ENCODE measurements at places on chromosomes 16 and 17.
A peak's percentile ranks its signal among the peaks of the same experiment; 100 is the strongest.

GRCh38 chr17:39863918-39864746, at the start of gene IKZF3:
TSS of gene IKZF3 (minus strand) at chr17:39864312. CDS start at chr17:39864126, 186 bp downstream.
- peak; percentile 91 for DNase-seq

GRCh38 chr16:84243732-84244131, 3.9 kb upstream of the KCNG4 start:
- no peak for DNase-seq

GRCh38 chr16:52499060-52499440, 47.9 kb downstream of the TOX3 start:
- no peak for DNase-seq

DNA sequence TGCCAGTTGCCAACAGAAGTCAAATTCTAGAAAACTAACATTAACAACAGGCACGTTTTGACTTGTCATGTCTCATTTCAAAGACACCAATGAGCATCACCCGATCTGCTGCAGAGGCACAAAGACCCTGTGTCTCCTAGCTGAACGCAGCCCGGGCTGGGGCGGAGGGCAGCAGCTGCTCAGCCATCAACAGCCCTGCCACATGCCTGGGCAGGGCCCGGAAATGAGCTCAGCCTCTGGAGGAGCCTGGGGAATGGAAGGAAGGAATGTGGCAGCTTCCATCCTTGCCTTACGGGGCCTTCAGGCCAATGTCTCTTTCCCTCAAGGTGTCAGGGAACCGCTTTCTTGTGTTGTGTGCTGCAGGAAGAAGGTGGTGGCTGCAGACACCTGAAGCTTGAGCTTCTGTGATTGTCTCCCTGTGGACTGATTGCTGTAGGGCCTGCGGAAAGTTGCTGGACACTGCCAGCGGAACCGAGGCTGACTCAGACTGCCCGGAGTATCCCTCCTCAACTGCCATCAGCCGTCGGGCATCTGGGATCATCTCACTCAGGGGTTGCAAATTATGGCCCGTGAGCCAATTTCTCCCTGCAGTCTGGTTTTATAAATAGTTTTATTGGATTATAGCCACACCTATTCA, 7.3 kb downstream of the CDH13 start:
- DNase-seq, result no peak

- no peak for DNase-seq
Measured at GRCh38 chr17:19537111-19537510, 3.5 kb downstream of the SLC47A1 start.

- DNase-seq, result no peak
Measured at GRCh38 chr17:37368577-37368976, 7.2 kb upstream of the C17orf78 start.

DNA sequence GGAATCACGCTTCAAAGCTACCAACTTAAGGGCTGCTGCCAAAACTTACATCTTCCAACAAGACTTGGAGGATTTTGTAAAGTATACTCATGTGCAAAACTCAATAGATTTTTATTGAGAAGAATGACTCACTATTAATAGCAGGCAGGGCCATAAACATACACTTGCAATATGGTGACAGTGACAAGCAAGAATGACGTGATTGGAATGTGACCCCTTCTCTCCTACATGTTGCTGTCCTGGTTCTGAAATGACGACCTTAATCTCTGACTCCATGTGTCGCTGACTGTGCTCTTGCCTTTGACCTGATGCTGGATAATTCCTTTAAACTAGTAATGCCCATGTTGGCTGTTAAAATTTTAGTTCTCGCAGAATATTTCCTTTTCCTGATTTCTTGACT, 174.5 kb downstream of the PARN start:
- no peak for DNase-seq

GRCh38 chr16:3383045-3383448, 17.8 kb downstream of the ZSCAN32 start:
- DNase-seq, result peak; percentile 1

- DNase-seq, result peak; percentile 34
Measured at GRCh38 chr16:46658925-46659324, 30.1 kb downstream of the VPS35 start.

DNA sequence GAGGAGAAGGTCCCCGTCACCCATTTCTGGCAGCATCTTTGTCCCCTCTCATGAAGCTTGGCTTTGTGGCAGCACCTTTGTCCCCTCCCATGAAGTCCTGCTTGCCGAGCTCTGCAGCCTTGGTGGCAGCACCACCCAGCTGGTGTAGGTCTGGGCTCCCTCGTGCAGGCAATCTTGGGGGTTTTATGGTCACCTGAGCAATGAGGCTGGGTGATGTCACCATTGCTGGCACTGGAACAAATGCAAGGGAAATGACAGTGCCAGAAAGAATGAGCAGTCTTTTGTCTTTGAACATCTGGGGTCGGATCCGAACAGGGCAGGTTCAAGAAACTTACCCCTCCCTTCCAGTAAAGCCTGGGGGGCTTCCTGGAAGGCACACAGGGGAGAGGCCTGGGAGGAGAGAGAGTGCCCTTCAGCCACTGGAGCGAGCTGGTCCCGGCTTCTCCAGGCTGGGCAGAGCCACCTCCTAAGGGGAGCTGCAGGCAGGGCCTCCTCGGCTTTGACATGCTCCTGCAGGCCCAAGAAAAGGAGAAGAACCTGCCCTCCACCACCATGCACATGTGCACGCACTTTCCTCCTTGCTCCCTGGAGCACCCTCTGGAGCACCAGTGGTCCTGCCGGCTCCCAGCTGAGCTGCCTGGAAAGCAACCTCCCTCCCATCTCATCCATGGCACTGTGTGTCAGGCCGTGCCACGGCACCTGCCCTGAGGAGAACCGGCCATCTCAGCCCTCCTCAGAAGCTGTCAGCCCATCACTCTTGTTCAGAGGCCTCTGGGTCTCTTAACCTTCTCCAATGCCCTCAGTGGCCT, 16.0 kb downstream of the BTBD17 start:
- no peak for DNase-seq

GRCh38 chr17:81682565-81683207, 911 bp downstream of the ARL16 start:
- DNase-seq, result no peak

- no peak for DNase-seq
Measured at GRCh38 chr17:77434136-77435114, 293.7 kb downstream of the SEC14L1 start.

- no peak for DNase-seq
Measured at GRCh38 chr17:7466639-7467341, 12.6 kb downstream of the ZBTB4 start.

- no peak for DNase-seq
Measured at GRCh38 chr17:68087851-68088250, 52.3 kb downstream of the KPNA2 start.

- no peak for DNase-seq
Measured at GRCh38 chr16:23827057-23827456, 8.7 kb upstream of the PRKCB start.

- no peak for DNase-seq
Measured at GRCh38 chr17:63916566-63917185, 2.0 kb downstream of the GH1 start.

DNA sequence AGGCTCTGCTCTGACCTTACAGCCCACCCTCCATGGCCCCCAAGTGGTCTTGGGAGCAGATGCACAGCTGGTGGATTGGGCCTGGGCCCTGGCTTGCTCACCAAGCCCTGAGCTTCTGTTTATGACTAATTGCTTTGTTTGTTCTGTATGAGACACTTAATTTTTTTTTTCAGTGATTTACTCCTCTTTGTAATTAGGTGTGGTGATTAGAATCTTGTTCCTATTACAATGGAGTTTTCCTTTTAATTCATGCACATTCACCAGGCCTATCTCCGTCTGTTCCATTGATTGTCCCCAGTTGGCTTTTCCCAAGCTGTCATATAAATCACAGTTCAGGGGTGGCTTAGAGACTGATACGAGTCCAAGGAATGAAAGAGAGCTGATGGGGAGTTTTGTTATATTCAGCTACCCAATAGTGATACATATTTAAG, 242.3 kb downstream of the CCDC182 start:
- DNase-seq, result no peak

GRCh38 chr17:14429084-14429483, 128.2 kb downstream of the HS3ST3B1 start:
- no peak for DNase-seq

DNA sequence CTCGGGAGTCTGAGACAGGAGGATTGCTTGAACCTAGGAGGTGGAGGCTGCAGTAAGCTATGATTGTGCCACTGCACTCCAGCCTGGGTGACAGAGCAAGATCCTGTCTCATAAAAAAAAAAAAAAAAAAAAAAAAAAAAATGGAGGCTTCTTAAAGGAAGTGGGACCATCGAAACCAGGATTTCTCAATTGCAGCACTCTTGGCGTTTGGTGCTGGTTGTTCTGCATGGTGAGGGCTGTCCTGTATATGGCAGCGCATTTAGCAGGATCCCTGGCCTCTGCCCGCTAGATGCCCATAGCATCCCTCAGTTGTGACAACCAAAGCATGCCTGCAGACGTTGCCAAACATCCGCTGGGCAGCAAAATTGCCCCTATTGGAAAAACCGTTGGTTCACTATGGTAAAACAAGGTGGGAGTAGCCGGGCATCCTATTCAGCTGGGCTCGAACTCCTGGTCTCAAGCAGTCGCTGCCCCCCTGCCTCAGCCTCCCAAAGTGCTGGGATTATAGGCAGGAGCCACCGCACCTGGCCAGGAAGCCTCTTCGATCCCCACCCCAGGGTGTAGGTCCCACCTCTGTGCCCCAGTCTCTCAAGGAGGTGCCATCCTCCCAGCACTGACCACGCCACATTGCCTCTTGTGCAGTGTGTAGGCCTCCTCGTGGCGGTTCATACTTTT, 6.5 kb upstream of the NPIPB7 start:
- no peak for DNase-seq

- no peak for DNase-seq
Measured at GRCh38 chr17:64260886-64261285, 2.2 kb downstream of the TEX2 start.

DNA sequence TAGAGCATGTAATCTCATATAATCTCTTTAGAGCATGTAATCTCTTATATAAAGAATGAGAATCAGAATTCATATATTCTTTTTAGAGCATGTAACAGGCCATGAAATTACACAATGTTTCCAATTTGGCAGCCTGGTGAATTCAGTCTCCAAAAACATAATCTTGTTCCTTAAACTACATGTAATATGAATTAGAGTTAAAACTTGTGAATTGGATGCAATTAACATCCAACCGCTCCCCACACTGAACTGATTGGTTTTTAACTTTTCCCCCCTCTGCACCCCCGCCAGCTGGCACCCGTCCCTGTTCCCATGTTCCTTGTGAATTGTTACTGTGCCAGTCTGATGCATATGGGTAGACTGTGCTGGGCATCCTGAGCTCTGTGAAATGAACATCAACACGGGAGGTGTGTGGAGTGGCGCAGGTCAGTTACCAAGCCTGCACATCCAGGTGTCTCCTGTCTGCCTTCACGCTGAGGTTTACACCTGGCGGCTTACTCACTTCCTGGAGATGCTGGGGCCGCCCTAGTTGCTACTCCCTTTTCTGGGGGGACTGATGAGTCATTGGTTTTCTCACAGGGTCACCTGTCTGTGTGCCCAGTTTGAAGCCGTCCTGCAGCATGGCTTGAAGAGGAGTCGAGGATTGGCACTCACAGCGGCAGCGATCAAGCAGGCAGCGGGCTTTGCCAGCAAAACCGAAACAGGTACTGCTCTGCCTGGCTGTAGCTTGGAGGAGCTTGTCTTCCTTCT, 50.4 kb downstream of the SNX29 start:
- DNase-seq, result no peak

GRCh38 chr17:2510559-2510958, 1.1 kb downstream of the METTL16 start:
- DNase-seq, result no peak

DNA sequence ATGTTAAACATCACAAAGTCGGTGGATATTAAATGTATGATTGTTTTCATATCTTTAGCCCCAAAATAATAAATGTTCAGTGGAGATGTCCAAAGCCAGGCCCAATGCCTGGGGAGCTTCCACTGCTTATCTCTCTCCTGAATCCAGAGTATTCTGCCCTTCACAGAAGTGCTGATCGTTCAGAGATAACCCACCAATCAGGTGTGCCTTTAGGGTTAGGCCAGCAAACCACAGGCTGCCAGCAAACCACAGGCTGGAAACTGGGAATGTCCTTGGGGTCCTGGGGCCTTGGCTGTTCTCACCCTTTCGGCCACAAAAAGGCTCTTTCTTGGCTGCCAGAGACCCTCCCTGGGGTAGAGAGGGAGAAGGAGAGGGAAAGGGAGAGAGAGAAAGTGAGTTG, 33.9 kb downstream of the NXN start:
- no peak for DNase-seq

GRCh38 chr17:4701116-4701515, 2.8 kb downstream of the PELP1 start:
- DNase-seq, result no peak

DNA sequence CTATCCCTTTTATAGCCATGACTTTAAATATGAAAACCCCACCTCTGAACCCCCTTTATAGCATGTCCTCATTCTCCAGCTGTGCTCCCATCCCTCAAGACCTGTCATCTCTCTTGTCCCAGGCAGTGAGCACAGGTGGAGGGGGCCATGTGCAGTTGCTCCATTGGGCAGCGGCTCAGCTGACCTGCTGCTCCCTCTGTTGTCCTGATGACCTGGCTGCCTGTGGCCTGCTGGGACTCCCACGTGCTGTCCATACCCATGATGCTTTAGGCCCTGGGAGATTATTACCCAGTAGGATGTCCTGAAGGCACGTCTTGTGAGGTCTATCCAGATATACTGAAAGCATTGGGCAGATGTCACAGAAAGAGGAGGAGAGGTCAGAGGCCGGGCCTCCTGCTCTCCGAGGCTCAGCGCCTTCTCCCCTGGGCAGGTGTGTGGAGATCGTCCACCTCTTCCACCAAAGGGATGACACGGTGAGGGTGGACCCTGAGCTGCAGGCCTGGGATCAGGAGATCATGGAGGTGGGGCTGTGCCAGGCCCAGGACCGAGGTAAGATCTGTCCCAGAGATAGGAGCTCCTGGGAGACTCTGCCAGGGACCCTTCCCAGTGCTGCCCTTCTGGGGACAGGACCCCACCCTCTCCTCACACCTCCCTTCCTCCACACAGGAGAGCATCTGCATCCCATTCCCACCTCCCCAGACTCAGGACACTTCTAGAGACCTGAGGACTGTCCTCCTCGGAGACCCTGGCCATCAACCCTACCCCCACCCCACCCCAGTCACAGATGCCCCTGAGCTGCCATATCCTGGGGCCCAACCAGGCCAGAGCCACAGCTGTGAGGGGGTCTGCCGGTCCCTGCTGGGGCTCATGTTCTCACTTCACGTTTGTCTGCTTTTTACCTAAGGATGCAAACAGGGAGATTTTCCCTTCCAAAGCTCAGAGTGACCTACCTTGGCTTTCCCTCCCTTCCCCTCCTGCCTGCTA, 58.0 kb downstream of the GOSR1 start:
- no peak for DNase-seq

- no peak for DNase-seq
Measured at GRCh38 chr17:8339540-8339939, at the start of gene ODF4. TSS of gene ODF4 (plus strand) at chr17:8339840. CDS start at chr17:8340052, 212 bp downstream.

GRCh38 chr16:58502217-58502921, 2.4 kb downstream of the NDRG4 start:
- DNase-seq, result no peak

DNA sequence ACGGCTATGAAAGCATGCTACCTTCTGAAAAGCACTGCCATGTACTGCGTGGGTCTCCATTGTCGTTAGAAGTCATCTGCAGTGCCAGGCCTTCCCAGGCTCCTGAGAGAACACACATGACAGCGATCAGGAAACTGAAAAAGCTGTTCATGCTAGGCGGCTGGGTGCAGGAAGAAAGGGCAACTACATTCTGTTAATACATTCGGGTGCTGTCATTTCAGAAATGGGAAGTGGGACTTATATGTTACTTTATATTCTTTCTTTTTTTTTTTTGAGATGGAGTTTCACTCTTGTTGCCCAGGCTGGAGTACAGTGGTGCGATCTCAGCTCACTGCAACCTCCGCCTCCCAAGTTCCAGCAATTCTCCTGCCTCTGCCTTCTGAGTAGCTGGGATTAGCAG, 19.9 kb downstream of the CFAP20 start:
- no peak for DNase-seq

Data from CD4-positive, alpha-beta T cell treated with Interleukin-10 for 1 hour (primary cell).